NCI-H748 treated with DMSO at 0.1 percent for 48 hours (cell line): ENCODE measurements at places on chromosomes 2 and 18.
A peak's percentile ranks its signal among the peaks of the same experiment; 100 is the strongest.

- DNase-seq: no peak
Measured at GRCh38 chr2:42138163-42139015, 30.8 kb upstream of the EML4 start.

- DNase-seq: peak; percentile 0
Measured at GRCh38 chr2:58268685-58269084, 27.6 kb upstream of the FANCL start.

- DNase-seq: no peak
Measured at GRCh38 chr2:217467331-217467730, 535.5 kb downstream of the TNS1 start.

GRCh38 chr2:157443795-157444640 is at the start of gene CYTIP:
CYTIP (minus strand) TSS chr2:157444089; CDS start chr2:157444020, 69 bp downstream.
- no peak for DNase-seq

DNA sequence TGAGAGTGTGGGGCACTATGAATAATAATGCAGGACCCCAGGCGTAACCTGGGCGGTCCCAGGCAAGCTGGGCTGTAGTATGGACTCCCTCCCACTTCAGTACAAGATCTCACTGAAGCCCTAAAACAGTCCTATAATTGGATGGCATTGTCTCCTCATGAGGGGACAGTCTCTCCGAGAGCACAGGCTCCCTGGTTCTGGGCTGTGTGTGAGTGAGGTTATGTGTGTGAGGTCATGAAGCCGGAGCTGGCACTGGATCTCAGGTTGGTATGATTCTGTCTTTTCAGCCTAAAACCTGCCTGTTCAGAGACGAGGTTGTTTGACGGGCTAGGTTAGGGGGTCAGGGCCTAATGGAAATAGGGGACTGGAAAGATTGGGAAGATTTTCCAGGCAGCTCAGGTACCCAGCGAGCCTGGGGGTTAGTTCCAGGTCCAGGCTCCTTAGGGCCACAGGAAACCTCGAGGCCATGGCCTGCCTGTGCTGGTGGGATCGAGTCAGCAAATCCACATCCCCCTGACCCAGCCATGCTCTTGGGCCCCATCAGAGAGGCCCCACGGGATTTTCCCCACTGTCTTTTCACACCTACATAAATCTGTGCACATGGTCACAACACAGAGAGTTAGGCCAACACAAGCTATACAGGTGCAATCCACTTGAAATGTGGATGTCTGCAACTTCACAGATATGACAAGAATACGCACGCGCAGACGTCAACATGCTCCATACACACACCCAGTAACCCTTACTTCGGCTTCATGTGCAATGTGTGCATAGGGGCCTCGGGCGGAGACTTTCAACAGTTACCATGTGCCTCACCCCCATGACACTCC is 94.8 kb downstream of the INHBB start:
- DNase-seq: no peak

GRCh38 chr2:207156451-207157161 is 9.1 kb downstream of the KLF7 start:
- no peak for DNase-seq

GRCh38 chr2:239801404-239802184 is 223.5 kb downstream of the NDUFA10 start:
- no peak for DNase-seq

DNA sequence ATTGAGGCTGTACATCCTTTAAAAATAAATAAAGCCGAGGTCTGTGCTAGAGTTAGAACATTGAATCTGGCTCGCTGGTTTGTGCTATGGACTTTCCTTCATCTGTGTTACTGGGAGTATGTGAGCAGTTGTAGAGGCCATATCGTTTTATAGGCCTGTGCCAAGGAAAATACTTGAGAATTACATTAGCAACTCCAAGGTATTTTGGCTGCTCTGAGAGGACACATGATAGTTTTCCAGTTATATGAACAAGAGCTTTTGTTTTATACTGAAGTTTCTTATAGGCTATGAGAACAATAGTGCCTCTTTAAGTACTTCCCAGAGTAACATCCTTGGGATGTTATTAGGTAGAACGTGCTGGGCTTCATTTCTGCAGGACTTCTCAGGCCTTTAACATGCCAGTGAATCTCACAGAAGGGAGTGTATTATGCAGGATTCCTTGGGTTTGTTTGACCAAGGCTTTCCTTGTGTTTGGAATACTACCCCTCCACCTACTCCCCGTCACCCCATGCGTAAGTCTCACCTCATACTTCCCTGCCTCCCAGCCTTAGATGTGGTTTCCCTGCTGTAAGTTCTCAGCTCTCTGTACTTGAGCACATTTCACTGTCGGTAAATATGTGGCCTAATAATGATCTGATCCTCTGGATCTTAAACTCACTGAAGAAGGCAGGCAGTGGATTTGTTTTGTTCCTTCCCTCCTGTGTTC is 21.0 kb downstream of the TCF7L1 start:
- no peak for DNase-seq

DNA sequence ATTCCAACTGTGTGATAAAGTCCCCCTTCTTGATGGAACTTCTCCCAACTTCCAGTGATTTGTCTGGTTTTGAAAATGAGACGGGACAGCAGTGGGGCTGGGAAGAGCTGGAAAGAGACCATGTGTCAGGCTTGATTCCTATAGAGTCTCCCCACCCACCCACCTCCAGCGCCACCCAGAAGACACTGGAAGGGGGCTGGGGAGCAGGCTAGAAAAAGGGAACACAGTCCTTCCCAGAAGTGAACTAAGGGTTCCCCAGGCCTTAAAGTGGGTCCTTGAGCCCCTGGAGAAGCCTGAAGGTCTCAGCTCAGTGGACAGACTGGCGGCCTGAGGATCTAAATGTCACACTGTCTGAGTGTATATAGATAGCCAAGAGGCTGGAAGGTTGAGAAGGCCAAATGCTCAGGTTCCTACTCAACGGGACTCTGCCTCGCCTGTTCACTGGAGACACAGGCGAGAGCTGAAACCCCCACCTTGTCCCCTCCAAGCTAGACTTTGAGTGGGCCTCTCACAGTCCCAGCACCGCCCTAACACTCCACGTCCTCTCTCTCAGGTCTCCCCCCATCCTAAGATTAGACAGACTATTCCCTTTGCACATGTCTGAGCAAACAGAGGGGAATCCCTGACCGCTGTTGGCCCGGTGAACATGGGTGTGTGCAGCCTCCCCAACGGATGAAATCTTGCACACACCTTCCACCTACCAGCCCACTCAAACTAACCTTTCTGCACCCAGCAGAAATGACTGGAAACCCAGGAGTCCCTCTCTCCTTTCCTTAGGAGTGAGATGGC is 1.6 kb downstream of the PKDCC start:
- DNase-seq: no peak

- DNase-seq: no peak
Measured at GRCh38 chr2:217431577-217432269, 571.1 kb downstream of the TNS1 start.

GRCh38 chr2:184053326-184053725 is 545.0 kb upstream of the ZNF804A start:
- peak; percentile 83 for DNase-seq

DNA sequence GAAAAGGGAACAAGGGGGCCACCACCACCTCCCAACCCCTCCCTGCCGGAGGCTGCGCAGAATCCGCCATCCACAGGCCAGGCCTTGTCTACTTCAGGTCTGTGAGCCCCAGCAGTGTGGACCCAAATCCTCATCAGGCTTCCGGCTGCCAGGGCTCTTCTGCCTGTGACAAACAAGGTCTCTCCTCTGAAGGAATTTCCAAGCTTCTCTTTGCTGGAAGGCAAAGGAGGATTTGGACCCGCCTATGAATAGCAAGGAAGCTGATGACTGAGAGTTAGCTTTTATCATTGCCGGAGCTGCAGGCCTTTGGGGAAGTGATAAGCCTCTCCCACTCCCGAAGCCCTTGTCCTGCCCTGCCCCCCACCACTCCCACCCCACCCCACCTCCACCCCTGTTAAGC is 93.7 kb upstream of the SH3BP4 start:
- no peak for DNase-seq

DNA sequence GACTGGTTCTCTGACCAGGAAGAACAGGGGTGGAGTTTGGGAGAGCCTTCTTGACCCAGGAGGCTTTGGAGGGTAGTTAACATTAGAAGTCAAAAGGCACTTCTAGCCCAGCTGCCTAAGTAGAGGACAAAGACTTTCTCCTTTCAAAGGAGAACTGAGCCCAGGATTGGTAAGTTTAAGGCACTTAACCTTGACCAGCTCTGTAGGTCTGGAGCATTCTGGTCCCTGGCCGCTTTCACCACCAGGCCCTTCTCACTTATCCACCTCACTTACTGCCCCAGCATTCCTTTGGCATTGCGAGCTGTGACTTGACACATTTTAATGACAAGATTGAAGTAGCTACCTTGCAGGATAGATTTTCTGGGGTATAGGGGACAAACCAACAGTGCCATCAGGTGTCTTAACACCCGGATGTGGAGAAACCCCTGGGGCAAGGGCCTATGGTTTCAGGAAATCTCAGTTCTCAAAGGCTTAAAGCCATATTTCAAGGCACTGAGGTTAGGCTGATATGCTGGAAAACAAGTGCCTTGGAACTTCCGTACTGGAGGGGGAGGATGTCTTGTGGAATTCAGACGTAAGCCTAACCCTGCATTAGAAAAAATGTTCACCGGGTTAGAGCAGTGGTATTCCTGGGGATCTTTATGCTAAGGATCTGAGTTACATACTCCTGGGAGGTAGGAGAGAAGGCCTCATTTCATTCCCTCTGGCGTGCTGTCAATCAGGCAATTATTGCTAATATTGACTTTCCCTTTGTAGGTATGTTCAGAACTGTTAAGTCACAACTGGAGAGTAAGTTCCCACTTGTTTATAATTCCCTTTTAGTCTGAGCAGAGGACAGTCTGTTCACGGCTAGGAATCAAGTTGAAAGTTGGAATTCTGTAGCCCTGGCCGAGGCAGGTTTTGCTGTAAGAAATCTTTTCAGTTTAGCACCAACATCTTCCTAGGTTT is 4.3 kb downstream of the C2orf68 start:
- DNase-seq: no peak

- DNase-seq: no peak
Measured at GRCh38 chr2:36789181-36789804, 92.8 kb downstream of the VIT start.

DNA sequence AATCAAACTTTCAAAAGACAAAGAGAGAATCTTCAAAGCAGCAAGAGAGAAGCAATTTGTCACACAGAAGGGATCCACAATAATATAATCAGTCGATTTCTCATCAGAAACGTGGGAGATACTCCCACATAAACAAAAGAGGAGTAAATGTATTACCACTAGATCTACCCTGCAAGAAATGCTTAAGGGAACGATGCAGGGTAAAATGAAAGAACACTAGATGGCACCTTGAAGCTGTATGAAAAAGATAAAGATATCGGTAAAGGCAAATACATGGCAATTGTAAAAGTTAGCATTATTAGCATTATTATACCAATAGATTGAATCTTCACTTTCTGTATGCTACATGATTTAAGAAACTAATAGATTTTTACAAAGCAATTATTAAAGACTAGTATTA is 677.0 kb downstream of the SUCLG1 start:
- no peak for DNase-seq

GRCh38 chr2:15890124-15890754 is 50.1 kb upstream of the MYCN start:
- no peak for DNase-seq

DNA sequence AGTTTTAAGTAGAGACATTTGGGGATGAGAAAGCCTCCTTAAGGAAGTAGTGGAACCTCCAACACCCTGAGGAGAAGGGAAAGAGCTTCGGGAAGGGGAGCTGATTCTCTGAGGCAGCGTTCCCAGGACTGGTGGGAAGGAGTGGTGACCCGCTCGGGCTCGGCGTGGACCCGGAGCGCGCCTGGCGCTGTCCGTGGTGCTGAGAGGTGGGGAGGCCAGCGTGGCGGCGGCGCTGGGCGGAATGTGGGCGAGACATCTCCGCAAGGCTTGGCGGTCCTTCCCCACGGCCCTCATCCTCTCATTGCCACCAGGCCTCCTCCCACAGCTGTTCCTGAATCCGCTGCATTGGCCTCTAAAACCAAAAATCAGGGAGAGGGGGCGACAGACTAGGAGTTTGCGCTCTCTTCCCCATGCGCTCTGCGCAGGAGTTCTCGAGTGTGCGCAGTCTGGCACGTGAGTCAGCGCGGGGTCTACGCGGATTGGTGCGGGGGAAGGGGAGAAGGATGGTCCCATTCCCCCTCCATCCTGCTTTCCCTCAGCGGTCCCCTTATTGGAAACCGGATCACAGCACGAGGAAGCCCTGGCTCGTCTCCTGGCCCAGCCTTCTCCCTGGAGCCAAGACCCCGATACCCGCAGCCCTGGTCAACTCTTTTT is 857 bp downstream of the RESP18 start:
- no peak for DNase-seq

GRCh38 chr2:112182581-112183034 is 44.4 kb downstream of the FBLN7 start:
- peak; percentile 28 for DNase-seq

DNA sequence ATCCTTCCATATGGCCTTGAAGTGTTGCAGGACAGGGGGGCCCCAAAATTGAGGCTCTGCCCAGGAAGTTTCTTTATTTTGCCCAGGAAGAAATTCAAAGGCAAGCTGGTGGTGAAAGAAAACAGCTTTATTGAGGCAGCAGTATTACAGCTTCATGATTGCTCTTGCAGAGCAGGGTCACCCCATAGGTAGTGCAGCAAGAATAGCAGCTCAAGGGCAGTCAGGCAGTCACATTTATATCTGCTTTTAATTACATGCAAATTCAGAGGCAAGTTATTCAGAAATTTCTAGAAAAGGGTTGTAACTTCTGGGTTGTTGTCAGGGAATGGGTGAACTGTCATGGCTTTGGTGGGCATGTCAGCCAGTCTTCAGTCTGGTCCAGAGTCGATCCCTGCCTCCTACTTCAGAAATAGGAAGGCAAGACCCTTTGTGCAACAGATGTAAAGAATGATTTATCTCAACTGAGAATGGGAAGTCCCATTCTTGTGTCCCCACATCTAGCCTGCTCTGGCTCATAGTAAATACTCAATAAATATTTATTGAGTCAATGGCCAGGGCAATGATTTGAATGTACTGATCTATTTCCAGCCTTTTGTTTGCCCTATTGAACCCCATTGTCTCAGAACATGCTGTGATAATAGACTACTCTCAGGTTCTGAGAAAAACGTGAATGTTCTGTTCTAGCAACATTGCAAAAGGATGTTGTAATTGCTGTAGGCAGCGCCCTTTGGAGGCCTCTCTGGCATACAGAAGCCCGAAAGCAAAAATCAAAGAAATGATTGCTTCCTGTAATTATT is 129.8 kb downstream of the MYO3B start:
- DNase-seq: peak; percentile 80

- DNase-seq: no peak
Measured at GRCh38 chr2:201854841-201855240, 48.5 kb downstream of the CDK15 start.

- DNase-seq: no peak
Measured at GRCh38 chr2:203330434-203330833, 2.2 kb downstream of the ABI2 start.

- no peak for DNase-seq
Measured at GRCh38 chr2:101002562-101003277, 631 bp downstream of the RPL31 start.

- DNase-seq: no peak
Measured at GRCh38 chr2:36670881-36671595, 25.5 kb upstream of the VIT start.

DNA sequence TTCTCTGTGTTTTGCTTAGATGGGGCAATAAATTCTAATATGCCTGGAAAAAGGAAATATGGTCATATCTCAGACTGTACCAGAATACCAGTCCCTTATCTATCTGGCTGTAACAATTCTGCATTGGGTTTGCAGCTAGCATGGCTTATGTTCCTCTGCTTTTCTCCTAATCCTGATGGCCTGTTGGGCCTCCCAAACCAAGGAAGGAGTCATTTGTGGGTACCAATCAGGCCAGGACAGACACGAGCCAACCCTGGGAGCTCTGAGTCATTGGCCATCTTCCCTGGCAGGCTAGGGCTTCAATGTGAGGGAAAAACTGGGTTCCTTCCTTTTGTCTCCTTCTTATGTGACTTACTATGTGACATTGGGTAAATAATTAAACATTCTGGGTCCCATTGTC is 12.0 kb downstream of the SMARCAL1 start:
- no peak for DNase-seq
